Activated CD4-positive, alpha-beta T cell treated with anti-CD3 and anti-CD28 coated beads, Interleukin-2, amount 50 U/mL, for 16 hours (primary cell): ENCODE measurements at places on chromosomes 3 and 15.
A peak's percentile ranks its signal among the peaks of the same experiment; 100 is the strongest.

- DNase-seq = no peak
These were observed 38.7 kb upstream of the SKOR1 start for GRCh38 chr15:67786646-67787045.

GRCh38 chr3:27358372-27358771 lies 10.8 kb downstream of the NEK10 start:
- DNase-seq = no peak

GRCh38 chr3:12190832-12191231 lies 32.1 kb upstream of the TIMP4 start:
- no peak for DNase-seq

- no peak for DNase-seq
These were observed 1.3 kb downstream of the CAMK2N2 start for GRCh38 chr3:184259878-184260723.

GRCh38 chr15:85570336-85570735 lies 189.9 kb downstream of the AKAP13 start:
- no peak for DNase-seq

- DNase-seq = no peak
These were observed 143.6 kb upstream of the UBE2E1 start for GRCh38 chr3:23662079-23662617.

GRCh38 chr3:141489203-141489602 lies 2.4 kb downstream of the RASA2 start:
- peak; percentile 73 for DNase-seq
